ENCODE measurements at places on chromosomes 5 and 9.

- DNase-seq = no peak
Measured at GRCh38 chr9:124780060-124780756, 3.3 kb downstream of the OLFML2A start.

DNA sequence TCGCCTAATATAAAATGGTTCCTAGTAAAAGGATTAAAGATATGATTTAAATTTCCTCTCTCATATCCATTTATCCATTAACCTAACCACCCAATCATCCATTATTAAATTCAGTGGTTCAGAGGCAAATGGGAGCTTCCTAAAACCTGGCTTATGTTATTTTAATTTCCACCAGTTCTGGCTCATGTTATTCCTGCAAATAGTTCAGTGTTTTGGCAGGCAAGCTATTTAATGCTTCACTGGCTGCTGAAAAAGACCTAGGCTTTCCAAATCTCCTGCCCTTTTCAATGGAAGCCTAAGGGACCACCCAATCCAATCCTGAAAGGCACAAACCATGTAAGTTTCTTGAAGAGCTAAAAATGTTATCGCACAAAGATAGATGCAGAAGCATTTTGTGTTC, 52.3 kb downstream of the POC5 start:
- no peak for DNase-seq

DNA sequence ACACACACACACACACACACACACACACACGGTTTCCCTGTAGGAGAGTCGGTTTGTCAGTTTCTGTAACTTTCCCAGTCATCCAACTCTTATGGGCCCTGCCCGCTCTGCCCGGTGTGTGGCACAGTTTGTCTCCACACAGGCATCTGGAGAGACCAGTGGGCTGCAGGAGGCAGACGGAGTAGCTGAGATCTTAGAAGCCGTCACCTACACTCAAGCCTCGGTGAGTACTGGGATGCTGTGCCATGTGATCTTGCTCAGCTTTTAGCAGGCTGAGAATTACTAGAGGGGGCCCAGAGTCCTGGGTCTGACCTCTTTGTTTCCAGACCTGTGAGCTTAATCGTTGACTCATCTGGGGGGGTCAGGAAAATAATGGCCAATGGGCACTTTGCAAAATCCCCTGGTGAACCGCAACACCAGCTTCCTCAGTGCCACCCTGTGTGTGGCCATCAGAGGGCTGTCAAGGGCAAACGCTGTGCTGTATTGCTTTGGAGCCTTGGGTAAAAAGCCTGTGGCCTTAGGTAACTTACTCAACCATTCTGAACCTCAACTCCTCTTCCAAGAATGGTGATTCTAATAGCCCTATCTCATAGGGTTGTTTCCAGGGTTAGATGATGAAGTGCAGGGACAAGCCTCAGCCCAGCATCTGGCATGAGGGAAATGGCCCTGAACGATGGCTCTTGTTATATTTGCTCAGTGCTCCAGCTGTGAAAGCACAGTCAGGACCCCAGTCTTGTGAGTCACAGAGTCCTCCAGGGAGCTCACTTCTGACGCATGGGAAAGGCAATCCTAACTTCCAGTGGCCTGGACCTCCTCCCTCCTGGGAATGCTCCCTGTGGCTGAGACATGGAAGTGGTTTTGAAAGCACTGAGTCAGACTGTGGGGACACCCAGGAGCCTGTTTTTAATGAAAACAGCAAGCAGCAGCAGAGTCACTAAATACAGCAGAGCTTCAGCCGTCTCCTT, 45.6 kb downstream of the COL15A1 start:
- no peak for DNase-seq

GRCh38 chr9:13967438-13967837, 346.5 kb downstream of the NFIB start:
- no peak for DNase-seq

DNA sequence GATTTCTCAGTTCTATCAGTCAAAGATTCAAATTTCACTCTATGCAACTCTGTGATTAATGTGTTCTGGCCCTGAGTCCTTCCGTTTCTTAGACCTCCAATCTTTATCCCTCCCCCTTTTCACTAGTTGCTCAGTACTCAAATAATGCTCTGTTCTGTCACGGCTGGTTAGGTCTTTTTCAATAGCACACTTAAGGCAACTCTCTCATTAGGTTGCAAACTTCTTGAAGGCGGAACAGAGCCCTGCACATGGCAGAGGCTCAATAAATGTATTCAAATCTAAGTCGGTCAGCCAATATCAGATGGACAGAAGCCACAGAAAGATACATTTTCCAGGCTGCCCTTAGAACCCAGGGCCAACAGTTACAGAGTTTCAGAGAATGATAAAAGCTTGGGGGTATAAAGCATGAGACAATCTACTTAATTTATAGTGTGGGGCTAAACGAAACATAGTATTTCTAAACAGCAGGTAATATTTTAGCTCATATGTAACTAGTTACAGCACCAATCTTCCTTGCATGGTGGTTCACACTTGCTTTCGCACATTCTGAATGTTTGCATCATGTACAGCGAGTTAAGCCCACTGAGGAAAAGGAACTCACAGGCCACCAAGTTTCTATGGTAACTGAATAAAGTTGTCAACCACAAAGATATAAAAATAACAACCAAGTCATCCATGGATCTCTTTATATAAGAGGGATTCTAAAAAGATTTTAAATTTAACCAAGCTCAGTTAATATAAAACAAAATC, 67.1 kb upstream of the GOLPH3 start:
- no peak for DNase-seq

GRCh38 chr9:125748446-125749099, 1.4 kb downstream of the PBX3 start:
- no peak for DNase-seq

DNA sequence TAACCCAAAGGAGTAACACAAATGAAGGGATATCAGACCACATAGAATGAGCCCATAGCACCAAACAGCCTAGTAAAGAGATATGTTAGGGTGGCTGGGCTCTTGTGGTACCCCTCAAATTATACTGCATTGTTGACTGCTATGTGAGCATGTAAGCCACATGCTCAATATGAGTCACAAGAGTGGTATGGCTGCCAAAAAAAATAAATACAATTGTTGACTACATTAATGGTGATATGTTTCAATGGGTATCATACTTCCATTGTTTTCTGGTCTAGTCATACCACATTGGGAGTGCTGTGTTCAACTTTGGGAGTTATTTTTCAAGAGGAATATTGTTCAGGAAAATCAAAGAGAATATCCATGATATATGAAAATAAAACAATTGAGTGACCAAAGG, 162.4 kb upstream of the PIK3R1 start:
- no peak for DNase-seq

DNA sequence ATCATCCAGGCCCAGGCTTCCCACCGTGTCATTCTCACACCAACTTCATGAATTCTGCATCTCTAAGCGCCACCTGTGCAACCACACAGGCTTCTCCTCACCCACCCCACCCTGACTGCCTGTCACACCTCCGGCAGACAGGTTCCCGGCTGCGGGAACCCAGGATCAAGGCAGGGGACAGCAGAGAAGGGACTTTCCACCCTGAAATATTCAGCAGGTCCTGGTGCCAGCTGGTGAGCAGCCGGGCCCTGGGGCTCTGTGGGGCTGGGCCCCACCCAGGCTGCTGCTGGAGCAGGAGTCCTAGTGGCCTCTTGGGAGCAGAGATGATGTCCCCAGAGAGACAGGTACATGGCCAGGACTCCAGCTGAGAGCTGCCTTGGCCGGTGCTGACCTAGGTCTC, 12.7 kb downstream of the ANXA6 start:
- no peak for DNase-seq

- DNase-seq = no peak
Measured at GRCh38 chr9:113976915-113977314, 100.8 kb downstream of the ZNF618 start.

DNA sequence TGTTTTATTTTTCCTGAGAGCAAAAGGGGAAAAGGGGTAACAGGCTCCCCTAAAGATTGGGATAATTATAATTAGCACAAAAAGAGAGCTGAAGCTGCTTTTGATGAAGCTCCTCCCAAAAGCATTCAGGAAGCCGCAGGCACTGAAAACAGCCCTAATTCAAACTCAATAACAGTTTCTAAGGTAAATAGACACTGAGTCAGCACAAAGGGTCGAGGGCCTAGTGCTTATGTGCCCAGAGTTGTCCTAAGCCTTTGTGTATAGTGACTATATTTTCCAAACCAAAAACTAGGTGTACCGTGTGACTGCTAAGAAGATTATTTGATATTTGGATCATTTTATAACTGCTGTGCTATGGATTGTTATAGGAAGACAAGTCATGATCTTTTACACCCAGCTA, 67.7 kb downstream of the HMHB1 start:
- no peak for DNase-seq

DNA sequence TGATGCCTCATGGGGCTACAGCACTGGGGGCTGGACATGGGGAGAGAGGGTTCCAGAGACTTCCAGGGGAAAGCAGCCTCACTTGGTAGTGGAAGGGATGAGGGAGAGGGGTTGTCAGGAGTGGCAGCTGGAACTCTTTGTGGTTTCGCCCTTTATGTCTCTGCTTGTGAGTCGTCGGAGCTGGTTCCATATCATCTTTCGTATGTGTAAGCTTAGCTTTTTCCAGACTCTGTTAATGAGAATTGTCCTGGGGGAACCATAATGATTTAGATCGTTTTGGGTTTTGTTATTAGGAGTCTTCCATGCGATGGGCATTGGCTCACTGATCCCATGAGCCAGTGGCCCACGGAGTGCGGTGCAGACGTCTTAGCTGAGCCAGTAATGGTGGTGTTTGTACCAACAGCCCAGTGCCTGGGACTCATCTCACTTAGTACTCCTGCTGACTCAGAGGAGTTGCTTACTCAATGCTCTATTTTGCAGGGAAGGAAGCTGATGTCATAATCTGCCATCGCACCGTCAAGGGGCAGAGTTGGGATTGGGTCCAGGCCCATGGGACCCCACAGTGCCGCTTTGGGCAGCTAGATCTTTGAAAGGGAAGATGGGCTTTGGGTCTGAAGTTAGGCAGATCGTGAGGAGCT, 48.5 kb downstream of the NEK6 start:
- DNase-seq = no peak

- no peak for DNase-seq
Measured at GRCh38 chr5:2128686-2129355, 246.1 kb upstream of the IRX4 start.

DNA sequence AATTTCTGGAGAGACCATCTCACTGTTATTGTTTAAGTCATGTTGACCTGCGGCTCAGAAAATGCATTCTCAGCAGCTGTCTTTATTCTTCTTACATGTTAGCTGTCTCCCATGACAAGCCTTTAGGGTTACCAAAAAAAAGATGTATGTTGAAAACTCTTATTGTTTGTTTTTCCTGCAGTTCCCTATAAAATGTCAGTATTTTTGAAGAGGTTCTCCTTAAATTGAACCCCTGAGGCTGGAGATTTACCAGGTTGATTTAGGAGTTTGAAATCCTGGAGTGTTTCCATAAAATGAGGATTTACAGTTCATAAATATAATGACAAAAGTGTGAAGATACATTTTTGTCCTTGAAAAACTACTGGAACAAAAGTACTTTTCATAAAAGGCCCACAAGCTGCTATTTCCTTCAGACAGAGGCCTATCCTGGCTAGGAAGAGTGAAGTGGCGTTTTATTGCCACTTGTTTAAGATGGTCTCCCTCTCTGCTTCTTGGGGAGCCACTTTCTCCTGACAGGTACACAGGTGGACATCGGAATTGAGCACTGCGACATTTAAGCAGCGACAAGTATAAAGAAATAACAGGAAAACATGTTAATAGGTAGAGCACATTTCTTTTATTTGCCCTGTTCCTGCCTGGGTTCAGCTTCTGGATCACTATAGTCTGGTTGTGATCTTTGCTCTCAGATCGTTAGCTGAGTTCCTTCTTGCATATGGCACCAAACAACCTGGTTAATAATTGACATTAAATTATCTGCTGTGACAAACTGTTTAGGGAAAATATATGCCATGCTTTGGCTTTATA, 344.8 kb upstream of the RPS23 start:
- DNase-seq = no peak

- DNase-seq = no peak
Measured at GRCh38 chr9:121296213-121297127, 28.5 kb downstream of the GSN start.

DNA sequence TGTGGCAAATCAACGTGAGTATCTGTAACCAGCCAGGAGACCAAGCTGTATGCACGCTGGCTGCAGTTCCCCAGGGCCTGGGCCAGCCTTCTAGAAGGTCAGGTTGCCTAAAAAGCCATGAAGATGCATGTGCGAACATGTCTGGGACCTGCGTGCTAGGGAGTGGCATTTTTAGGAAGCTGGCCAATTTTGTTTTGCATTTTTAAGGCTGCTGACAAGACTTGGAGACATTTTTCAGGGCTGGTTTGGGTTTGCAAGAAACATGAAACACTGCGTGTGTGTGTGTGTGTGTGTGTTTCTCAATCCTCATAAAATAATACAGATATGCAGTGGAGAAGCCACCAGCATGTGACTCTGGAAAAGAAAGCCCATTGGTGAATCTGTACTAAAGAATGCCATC, 5.1 kb downstream of the TGFBI start:
- no peak for DNase-seq

DNA sequence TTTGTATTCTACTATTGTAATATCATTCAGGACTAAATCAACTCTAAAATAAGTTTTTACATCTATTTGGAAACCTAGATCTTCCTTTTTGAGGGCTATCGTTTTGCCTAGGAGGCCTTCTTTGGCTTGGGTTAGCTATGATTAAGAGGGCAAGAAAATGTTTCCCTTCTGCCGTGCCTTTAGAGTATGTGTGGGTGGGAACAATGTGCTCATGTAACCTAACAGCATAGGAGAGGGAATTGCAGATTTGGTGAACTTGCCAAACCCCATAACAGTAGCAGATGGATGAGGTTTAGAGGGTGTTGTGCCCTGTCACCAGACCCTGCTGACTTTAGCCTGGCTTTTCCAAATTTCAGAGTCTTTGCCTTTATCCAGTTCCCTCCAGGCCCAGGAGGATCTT, 339.0 kb downstream of the ADGRV1 start:
- DNase-seq = no peak

- no peak for DNase-seq
Measured at GRCh38 chr5:122097391-122097790, 19.3 kb upstream of the LOX start.

DNA sequence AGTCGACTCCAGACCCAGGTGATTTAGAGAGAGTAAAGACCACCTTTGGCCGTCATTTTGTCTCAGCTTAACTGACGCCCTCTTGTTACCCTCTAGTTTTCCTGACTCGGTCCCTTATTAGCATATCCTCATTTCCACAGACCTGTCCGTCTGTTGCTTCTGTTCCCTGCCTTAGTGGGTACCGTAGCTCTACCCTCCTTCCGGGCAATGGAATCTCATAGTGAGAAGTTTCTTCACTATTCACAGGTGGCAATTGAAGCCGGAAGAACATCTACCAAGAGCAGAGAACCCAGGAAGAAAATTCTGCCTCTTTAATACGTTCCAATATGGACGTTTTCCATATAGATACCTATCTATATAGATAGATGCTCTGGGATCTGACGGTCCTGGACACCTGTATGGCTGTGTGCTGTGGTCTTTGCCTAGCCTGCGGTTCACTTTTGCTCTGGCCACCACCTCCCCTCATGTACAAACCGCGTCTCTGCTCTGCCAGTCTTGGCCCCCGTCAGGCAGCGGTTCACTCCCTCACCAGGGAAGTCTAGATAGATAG, 652 bp upstream of the TMEM161B start:
- DNase-seq = no peak

- DNase-seq = no peak
Measured at GRCh38 chr9:14403081-14403480, 89.1 kb upstream of the NFIB start.

- no peak for DNase-seq
Measured at GRCh38 chr5:139190125-139190524, 8.0 kb downstream of the SIL1 start.

Data from SHP77 treated with DMSO at 0.1 percent for 48 hours (cell line).